ENCODE measurements at places on chromosomes 3 and 15.

- DNase-seq = no peak
Observed at GRCh38 chr3:57007521-57008460, 52.7 kb upstream of the SPATA12 start.

GRCh38 chr3:187747506-187747905 is 2.2 kb upstream of the BCL6 start:
- no peak for DNase-seq

DNA sequence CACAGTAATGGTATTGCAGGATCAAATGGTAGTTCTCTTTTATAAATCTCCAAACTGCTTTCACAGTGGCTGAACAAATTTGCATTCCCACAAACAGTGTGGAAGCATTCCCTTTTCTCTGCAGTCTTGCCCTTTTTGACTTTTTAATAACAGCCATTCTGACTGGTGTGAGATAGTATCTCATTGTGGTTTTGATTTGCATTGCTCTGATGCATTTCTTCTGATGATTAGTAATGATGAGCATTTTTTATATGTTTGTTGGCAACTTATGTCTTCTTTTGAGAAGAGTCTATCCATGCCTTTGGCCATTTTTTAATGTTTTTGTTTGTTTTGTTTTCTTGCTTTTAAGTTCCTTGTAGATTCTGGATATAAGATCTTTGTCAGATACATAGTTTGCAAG is 316.1 kb upstream of the TMCO5A start:
- DNase-seq = no peak

DNA sequence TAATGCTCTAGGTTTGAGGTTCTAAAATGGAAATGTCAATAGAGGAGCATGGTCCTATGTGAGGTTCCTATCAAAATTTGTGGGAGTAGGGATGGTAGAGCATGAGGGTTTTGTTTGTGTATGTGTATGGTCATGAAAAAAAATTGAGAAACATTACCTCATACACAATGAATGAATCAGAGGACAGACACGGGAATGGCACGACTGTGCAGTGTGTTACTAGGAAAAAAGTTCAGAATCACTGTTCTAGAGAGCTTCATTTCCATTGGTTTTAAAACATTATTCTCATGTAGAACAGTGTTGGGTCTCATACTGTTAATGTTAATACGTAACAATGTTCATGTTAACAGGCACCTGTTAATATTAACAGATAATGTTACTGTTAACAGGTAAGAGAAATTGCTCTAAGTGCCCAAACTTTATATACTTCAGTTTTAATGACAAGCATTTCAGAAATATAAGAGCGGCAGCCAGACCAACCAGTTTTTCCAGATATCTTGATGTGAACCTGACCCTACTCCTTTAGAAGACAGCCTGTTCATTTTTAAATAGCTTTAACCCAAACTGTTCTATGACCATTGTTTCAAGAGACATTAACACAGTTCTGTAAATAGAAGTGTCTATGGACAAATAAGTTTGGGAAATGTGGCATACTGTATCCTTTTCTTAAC is 48.0 kb downstream of the SLC15A2 start:
- DNase-seq = no peak

DNA sequence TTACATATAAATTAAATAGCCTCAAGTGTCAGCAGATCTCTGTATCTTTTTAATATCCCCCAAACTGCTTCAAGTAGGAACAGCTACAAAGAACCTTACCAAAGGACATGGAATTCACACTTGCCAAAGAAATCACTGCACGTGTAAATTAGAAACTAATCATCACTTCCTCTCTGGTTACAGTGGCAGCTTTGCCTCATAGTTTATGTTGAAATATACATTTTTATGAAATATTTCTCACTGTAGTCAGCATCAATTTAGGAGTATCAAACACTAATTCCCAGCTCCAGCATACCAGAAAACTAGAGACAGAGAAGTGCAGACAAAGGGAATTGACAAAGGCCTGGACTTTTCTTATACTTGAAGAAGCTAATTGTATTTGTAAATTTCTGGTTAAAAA is 260.9 kb downstream of the TIGIT start:
- DNase-seq = no peak

GRCh38 chr15:58163985-58164384 is 25.8 kb downstream of the AQP9 start:
- DNase-seq = no peak

DNA sequence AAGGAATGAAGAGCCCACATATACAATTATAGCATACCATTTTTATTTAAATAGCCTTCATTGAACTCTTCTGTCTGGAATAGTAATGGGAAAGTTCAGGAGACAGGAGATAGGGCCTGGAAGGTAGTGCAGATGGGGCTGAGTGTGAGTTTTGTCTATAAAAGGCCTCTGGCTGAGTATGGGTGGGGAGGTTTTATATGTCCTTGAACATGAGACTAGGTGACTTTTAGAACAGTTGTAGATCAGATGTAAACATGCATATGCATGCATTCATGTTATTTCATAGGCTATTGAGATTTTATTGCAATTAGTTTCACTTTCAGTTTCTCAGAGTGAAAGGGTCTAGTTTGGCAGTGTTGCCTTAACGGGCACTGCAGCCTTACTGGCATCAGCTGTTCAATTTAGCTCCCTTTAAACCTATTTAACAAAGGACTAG is 27.1 kb downstream of the CGGBP1 start:
- peak; percentile 11 for DNase-seq

- DNase-seq = no peak
Observed at GRCh38 chr15:62850791-62851291, 191.7 kb upstream of the TPM1 start.

- no peak for DNase-seq
Observed at GRCh38 chr3:65448120-65448519, 590.6 kb downstream of the MAGI1 start.

All from NK-92 treated with Interleukin-12 subunit alpha and Interleukin-12 subunit beta, amount 100 ng/mL, for 24 hours (cell line).